ENCODE measurements at places on chromosomes 3 and 15.

DNA sequence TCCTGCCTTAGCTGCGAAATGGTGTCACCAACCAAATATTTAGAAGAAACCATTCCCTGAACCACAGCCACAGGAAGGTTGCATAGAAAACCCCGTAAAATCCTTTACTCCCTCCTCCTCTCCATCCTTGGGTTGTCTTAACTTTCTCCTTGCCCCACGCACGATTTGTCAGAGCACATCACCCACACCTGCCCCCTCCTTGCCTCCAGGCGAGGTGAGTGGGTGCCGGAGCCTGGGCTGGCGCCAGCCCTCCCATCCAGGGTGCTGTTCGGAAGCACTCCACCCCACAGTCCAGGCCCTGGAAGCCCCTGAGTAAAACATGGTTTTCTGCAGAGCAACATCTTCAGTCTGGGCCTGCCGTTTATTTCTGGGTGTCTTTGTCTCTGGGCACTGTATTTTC is 3.7 kb downstream of the GHRL start:
- DNase-seq: no peak

DNA sequence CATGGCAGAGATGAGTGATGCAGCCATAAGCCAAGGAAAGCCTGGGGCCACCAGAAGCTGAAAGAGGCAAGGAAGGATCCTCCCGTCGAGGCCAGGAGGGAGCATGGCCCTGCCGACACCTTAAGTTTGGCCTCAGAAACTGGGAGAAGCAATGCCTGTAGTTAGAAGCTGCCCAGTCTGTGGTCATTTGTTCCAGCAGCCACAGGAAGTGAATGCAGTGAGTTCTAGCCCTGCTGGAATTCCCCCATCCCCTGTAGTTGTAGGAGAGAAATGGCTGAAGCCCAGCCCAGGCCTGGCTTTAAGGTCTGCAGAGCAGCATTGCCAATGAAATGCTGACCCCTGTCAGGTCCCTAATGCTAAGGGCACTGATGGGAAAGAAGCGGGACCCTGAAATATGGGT is 12.2 kb upstream of the CHSY1 start:
- DNase-seq: no peak

- no peak for DNase-seq
Measured at GRCh38 chr3:32237670-32238452, 619 bp upstream of the CMTM8 start.

DNA sequence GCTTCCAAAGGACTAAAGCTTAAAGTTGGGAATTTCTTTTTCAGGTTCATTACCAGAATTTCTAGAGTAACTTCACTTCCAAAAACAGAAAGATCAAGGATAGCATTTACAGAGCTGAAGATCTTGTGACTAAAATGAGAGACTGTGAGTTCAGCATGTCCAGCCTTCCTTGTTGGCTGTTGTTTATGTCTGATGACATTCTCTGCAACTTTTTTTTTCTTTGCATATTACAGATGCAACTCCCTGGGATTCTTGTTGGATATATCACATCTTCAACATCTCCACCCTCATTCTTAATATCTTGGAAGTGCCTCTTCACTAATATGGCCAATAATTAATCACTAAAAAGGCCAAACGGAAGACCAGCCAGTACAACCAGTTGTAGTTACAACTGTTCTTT is 86.2 kb upstream of the FRMD4B start:
- no peak for DNase-seq

GRCh38 chr3:72996121-72996472 is 514 bp upstream of the PPP4R2 start:
- DNase-seq: no peak

DNA sequence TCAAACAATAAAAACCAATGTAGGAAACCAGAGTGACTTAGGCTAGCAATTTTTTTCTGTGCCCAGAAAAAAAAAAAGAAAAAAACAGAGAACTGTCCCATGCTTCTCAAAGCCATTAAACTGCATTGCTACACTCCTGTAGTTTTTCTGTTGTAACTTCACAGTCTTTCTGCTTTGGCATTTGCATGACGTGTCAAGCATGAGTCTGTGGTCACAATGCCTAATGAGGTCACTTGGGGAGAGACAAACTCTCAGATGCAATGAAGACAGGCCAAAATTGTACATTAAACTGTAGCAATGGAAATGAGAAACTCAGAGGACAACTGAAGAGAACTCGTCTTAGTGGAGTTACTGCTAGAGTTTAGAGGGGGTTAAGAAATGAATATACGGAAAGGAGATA is 30.8 kb downstream of the CCDC80 start:
- DNase-seq: no peak
